ENCODE measurements at places on chromosomes 1 and 21. TPM values are rescaled to one million over a fixed set of nuclear protein-coding genes. Genes with fewer than 3 reads are reported as not detected.

- DNase-seq = no peak
Measured at GRCh38 chr21:45451091-45451740, 46.3 kb downstream of the COL18A1 start.

GRCh38 chr1:94044290-94044790 lies 76.6 kb downstream of the ABCA4 start:
- no peak for DNase-seq

DNA sequence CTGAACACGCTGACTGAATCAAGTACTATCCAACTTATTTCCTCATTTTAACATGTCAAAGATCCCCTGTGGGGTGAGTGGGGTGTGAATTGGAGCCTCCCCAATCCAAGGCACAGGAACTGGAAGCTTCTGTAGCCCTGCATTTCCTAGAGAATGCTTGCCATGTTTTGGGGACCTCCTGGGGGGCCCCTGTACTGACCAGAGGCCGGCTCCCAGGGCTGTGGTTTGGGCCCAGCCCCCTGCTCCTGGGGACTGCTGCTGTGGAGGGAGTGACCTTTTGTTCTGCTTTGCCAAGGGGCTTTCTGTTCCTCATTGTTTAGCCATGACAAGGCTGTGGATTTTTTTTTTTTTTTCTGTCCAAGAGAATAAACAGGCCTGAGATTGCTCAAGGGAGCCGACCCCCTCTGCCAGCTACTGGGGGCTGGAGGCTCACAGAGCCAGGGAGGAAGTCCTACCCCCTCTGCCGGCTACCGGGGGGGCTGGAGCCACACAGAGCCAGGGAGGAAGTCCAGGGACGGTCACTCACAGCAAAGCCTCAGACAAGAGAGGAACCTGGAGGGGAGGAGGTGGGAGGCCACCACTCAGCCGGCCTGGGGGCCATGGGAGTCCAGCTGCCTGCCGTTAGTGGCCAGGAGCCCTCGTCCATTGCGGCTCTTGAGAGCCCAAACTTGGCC lies 17.4 kb downstream of the TNFRSF1B start:
- no peak for DNase-seq

GRCh38 chr1:27668808-27669723 lies 2.9 kb downstream of the IFI6 start:
- no peak for DNase-seq

DNA sequence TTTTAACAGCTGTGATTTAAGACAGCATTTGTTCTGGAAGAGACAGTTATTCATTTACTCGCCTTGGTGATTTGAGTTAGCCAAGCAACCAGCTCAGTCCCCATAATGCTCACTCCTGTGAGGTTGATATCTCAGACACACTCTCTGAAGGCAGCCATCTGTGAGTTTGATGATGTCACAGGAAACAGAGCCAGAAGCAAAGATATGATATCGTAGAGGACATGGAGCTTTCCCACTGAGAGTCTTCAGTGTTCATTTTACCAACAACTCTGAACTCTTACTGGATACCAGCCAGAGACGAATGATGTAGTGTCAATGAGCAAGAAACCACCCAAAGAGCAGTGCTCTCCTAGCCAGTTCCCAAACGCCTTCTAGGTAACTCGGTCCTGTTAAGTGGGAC lies 219.4 kb downstream of the SLC35F3 start:
- no peak for DNase-seq

- DNase-seq = no peak
Measured at GRCh38 chr1:11238311-11238710, 24.0 kb downstream of the MTOR start.

The C4BPB gene
- 0.62 TPM for polyA plus RNA-seq

The C4BPA gene
- 0.47 TPM for polyA plus RNA-seq

The HSPG2 gene
- 178 TPM for polyA plus RNA-seq

The GBP7 gene
- not detected for polyA plus RNA-seq

Data from left renal pelvis (tissue), 4 donors.